ENCODE measurements at places on chromosomes 1 and 21. TPM values are rescaled to one million over a fixed set of nuclear protein-coding genes. Genes with fewer than 3 reads are reported as not detected.

Gene OPTC
- not detected for total RNA-seq

Gene RAB3B
- 5.1 TPM for total RNA-seq

Gene RGSL1
- not detected for total RNA-seq

Gene LRRC3
- total RNA-seq: 2.1 TPM

Gene LIN28A
- not detected for total RNA-seq

Gene CAPZB
- total RNA-seq: 218 TPM

Gene GBP5
- 0.03 TPM for total RNA-seq

Gene HES5
- total RNA-seq: not detected

Gene AMY1A
- not detected for total RNA-seq

Gene GPATCH2
- total RNA-seq: 9.1 TPM

Gene PDZK1
- 0.77 TPM for total RNA-seq

Gene FCN3
- total RNA-seq: not detected

Gene HSD3B1
- total RNA-seq: not detected

Gene ALPL
- 0.22 TPM for total RNA-seq

Gene RHCE
- 0.11 TPM for total RNA-seq

Gene SLC9C2
- not detected for total RNA-seq

Gene REN
- total RNA-seq: not detected
